Colonic mucosa (tissue), 4 donors: ENCODE measurements at places on chromosomes 3 and 15. TPM values are rescaled to one million over a fixed set of nuclear protein-coding genes. Genes with fewer than 3 reads are reported as not detected.

Gene SLC2A2
- total RNA-seq: 0.08 TPM

Gene WDR93
- not detected for total RNA-seq

Gene GP5
- 0.11 TPM for total RNA-seq

DNA sequence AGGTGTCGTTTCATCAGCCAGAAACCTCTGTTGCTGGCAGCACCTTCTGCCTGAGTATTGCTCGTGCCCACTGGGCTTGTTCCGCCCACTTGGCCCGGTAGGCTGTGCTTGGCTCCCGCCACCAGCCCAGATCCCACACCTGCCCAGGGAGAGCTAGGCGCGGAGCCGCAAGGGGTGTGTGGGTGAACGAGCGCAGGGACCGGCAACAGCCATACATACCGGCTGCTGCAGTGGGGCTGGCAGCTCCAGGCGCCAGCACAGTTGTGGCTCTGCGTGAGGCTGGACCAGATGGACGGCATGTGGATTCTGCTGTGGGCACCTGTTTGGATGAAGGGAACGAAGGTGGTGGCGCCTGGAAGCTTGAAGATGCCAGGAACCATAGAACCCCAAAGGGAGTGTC is 331.5 kb upstream of the MCTP2 start:
- DNase-seq: no peak

DNA sequence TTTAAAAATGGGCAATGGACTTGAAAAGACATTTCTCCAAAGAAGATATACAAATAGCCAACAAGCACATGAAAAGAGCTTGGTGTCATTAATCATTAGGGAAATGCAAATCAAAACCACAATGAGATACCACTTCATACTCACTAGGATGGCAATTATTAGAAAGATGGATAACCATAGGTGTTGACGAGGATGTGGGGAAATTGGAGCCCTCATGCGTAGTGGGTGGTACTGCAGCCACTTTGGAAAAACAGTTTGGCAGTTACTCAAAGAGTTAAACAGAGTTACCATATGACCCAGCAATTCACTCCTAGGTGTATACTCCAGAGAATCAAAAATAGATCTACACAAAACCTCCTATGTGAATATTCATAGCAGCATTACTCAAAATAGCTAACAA is 27.4 kb downstream of the RPLP1 start:
- DNase-seq: no peak
